Amniotic epithelial cell (primary cell): ENCODE measurements at places on chromosomes 1 and 21.

- DNase-seq, result no peak
Observed at GRCh38 chr21:16420031-16420724, 690.4 kb downstream of the USP25 start.

DNA sequence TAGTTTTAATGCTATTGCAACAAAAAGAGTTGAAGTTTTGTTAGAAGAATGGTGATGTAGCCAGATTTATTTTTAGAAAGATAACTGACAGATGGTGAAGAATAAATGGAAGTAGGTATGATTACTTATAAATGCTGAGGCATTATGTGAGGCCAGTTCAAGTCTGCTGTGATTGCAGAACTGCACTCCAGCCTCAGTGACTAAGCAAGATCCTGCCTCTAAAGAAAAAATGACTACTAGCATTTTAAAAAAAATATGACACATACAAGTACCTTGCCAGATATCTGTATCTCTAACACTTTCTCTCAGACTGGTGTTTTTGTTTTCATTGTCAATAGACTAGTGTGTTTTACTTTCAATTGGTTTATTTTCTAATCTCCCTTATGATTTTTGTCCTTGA is 1242.4 kb upstream of the ADGRL4 start:
- peak; percentile 63 for DNase-seq

DNA sequence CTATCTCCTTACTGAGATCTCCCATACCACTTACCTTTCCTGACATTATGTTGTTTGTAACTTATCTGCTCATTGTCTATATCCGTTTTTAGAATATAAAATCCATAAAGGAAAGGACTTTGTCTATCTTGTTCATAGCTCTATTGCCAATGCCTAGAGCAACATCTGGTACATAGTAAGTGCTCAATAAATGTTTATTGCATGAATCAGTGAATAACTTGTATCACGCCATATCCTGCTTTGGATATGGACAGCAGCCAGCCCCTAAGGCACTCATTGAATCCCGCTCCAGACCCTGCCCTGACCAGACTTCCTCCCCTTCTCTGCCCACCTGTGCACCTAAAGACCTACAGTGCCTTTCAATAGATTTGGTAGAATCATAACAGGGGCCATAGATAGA is 298.1 kb upstream of the PLXNA2 start:
- no peak for DNase-seq

GRCh38 chr1:116232989-116233514 is 121.9 kb downstream of the MAB21L3 start:
- DNase-seq, result no peak

- peak; percentile 63 for DNase-seq
Observed at GRCh38 chr21:34595457-34595856, 19.5 kb downstream of the RCAN1 start.

GRCh38 chr21:38140207-38140903 is 116.4 kb upstream of the KCNJ15 start:
- DNase-seq, result peak; percentile 95

- peak; percentile 86 for DNase-seq
Observed at GRCh38 chr1:8107897-8108296, 81.8 kb upstream of the ERRFI1 start.

- peak; percentile 92 for DNase-seq
Observed at GRCh38 chr1:184242507-184242943, 144.3 kb upstream of the C1orf21 start.

- no peak for DNase-seq
Observed at GRCh38 chr1:16137890-16138467, 17.9 kb downstream of the EPHA2 start.

DNA sequence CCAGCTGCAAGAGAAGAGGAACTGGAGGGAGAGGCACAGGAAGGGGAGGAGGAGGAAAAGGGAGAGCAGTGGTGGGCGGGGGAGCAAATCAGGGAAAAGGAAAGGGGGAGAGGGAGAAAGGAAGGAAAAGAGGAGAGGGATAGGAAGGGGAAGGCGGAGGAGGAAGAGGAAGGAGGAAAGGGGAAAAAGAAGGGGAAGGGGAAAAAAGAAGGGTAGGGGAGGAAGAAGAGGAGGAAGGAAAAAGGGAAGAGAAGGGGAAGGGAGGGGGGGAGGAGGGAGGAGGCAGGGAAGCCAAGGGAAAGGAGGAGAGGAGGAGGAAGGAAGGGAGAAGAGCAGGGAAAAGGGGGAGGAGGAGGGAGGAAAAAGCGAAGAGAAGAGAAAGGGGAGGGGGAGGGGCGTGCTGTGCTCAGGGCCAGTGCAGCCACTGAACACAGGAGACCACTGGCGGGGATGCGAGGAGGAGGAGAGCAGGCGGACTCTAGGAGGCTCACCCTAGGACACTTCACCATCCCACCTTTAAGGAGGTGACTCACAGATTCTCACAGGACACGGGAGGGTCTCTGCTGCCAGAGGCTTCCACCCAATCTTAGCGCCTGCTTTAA is 33.1 kb downstream of the PGBD5 start:
- no peak for DNase-seq

GRCh38 chr1:99171184-99171813 is 93.0 kb upstream of the PLPPR4 start:
- no peak for DNase-seq

- no peak for DNase-seq
Observed at GRCh38 chr1:70518106-70518505, 107.0 kb downstream of the CTH start.

DNA sequence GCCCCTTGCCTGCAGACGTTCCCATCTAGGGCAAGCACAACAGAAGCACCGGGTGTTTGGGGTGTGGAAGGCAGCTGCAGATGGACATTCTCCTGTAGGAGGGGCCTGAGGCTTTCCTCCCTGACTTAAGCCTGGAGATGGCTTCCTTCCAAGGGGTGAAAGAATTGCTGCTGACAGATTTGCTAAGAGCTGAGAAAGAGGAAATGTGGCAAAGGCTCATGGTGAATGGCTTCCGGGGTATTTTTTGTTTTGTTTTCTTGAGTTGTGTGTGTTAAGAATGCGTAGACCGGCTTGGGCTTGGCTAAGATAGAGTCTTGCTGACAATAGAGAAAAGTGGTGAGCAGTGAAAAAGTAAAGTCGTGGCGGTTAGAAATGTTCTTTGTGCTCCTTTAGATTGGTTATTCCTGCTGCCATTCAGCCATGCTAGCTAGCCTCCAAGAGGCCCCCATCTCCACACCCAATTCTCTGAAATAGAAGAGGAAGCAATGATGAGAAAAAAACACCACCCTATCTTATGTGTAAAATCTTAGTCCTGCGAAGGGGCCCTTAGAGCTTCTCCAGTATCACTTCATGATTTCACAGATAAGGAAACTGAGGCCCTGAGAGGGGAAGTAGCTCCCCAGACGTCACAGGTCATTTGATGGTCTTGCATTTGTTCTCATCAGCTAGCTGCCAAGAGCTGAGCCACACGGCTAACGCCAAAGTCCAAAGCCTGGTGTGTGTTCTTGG is 36.9 kb downstream of the EIF2D start:
- peak; percentile 92 for DNase-seq

DNA sequence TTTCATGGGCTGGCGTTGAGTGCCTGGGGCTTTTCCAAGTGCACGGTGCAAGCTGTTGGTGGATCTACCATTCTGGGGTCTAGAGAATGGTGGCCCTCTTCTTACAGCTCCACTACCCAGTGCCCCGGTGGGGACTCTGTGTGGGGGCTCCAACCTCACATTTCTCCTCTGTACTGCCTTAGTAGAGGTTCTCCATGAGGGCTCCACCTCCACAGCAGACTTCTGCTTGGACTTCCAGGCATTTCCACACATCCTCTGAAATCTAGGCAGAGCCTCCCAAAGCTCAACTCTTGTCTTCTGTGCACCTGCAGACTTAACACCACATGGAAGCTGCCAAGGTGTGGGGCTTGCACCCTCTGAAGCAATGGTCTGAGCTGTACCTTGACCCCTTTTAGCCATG is 82.1 kb downstream of the CCDC18 start:
- DNase-seq, result no peak

DNA sequence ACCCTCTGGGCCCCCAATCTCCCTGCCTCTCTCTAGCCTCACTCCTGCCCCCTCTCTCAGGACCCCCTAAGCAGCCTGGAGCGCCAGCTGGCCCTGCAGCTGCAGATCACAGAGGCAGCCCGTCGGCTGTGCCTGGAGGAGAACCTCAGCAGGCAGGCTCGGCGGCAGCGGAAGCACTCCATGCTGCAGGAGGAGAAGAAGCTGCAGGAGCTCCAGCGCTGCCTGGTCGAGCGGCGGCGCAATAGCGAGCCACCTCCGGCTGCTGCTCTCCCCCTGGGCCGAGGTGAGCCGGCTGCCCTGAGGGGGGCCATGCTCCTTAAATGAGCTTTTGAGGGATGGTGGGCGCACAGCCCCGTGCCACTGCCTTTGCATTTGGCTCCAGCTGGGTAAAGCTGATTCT is 6.2 kb downstream of the INAVA start:
- DNase-seq, result no peak
